ENCODE measurements at places on chromosomes 13 and 19. TPM values are rescaled to one million over a fixed set of nuclear protein-coding genes. Genes with fewer than 3 reads are reported as not detected.

GRCh38 chr19:13298565-13299481 is 148.6 kb downstream of the IER2 start:
- no peak for DNase-seq

- no peak for DNase-seq
Observed at GRCh38 chr19:44539236-44539826, 9.9 kb upstream of the CEACAM20 start.

Gene EPN1
- total RNA-seq, result 91.3 TPM

DNA sequence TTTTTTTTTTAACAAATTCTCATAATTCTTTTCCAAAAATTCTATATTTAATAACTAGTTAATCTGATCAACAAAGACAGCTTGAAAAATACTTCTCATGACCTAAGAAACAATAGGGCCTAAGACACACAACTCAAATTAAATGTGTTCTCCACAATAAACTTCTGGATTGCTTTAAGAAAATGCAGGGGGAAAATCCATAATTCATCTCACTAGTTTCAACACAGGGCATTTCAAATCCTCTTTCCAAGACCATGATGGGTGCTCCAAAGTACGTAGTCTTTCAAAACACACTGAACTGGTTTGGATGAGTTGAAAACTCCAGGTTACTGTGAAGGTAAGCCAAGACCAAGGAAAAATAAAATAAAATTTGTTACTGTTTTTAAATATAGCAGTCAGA is 62.6 kb downstream of the DCLK1 start:
- DNase-seq, result no peak

DNA sequence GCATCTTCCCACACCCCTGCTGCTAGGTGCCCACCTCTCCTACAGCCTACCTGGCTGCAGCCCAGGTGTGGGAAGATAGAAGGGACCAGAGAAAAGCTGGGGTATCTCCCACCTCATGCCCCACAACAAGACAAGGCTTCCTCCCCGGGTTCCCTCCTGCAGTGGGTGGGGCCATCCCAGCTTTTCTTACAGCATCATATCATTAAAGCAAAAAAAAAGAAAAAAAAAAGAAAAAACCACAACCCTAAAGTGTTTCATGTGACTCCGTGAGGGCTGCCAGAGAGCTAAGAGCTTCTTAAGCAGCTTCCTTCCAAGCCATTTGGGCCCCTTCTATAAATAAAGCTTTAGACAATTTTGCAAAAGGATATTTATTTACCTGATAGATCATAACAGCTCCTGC is 455.4 kb upstream of the TSHZ3 start:
- no peak for DNase-seq

Gene PABPC3
- not detected for total RNA-seq

Measured in thoracic aorta (tissue), 2 donors.